ENCODE measurements at places on chromosomes 4 and X.

- DNase-seq: no peak
Observed at GRCh38 chr4:86496094-86497080, 97.7 kb upstream of the PTPN13 start.

- no peak for DNase-seq
Observed at GRCh38 chr4:146134761-146135445, 40.6 kb upstream of the LSM6 start.

DNA sequence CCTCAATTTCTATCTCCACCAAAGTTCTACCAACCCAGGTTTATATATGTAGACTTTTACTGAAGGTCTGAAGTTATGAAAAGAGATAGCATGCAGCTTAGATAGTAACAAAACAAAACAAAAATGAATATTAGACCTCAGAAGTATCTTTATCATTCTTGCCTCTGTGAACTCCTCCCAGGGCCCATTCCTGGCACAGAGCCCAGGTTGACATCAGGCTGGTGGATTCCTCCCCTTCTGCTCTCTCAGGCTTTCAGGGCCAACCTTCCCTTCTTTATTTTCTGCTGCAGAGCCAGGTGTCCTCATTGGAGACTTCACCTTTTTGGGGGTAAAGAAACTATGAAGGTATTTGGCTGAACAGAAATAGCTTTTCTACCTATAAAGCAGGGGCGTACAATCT, 112.8 kb upstream of the PITX2 start:
- DNase-seq: no peak

GRCh38 chr4:176538217-176538925, 218.6 kb downstream of the SPCS3 start:
- DNase-seq: no peak

DNA sequence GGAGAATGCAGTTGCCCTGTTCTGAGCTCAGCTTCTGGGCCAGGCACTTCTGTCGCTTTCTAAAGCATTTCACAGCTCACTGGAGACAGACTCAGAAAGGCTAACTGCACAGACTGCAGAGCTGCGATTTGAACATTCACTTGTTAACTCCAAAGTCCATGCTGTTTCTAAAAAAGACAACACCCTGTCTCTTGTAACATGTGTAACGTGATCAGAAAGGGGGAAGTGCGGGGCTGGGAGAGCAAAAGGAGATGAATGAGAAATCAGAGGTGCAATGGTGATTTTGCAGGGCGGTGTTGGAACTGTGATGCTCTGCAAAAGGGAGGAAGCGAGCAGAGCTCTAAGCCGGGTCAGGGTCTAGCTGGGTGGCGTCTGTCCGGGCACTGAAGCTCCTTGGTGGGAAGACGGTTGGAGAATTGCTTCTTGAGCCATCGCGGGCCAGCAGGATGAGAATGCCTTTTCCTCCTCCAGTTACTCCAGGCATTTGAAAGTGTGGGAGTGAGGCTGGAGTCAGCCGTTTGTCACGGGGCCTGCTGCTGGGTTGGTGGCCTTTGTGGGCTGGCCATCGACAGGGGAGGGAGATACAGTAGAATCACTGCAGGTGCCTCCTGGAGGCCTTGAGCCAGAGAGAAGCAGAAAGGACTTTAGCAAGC, 20.3 kb downstream of the TBC1D14 start:
- no peak for DNase-seq

GRCh38 chr4:93747220-93747619, 81.3 kb upstream of the ATOH1 start:
- no peak for DNase-seq

GRCh38 chr4:44149282-44149681, 299.3 kb downstream of the KCTD8 start:
- no peak for DNase-seq

DNA sequence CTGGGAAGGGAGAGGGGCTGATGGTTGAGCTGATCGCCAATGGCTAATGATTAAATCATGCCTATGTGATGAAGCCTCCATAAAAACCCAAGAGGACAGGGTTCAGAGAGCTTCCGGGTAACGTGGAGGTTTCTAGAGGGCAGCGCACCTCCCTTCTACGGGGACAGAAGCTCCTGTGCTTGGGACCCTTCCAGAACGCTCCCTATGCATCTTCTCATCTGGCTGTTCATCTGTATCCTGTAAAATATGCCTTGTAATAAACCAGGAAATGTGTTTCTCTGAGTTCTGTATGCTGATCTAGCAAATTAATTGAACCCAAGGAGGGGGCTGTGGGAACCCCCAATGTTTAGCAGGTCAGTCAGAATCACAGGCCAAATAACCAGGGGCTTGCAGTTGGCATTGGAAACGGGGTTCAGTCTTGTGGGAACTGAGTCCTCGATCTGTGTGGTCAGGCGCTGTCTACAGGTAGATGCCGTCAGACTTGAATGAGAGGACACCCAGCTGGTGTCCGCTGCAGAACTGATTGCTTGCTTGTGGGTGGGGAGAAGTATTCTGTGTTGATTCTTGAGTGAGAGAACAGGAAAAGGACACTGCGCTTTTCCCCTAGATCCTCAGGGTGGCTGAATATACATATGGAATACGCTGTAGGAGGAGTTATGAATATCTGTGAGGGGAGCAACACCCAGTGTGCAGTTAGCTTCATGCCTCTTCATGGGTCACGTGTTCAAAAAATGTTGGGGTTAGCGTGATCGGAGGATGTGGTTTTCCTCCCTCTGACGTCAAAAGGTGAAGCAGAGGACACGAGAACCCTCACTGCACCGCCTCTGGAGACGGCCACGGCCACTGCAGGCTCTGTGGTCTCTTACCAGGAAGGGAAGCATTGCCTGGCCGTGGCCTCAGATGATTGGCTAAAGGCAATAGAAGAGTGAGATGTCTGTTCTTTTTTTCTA, 29.2 kb downstream of the HTT-AS start:
- DNase-seq: peak; percentile 71

Measured in activated CD4-positive, CD25-positive, alpha-beta regulatory T cell treated with anti-CD3 and anti-CD28 coated beads, Interleukin-2, amount 50 U/mL, for 72 hours (primary cell).